Brain (organoid and tissue), 16 donors: ENCODE measurements at places on chromosomes 4 and X. TPM values are rescaled to one million over a fixed set of nuclear protein-coding genes. Genes with fewer than 3 reads are reported as not detected.

The USP17L18 gene
- polyA plus RNA-seq, result not detected

The GRID2 gene
- polyA plus RNA-seq, result 0.83 TPM

The MBNL3 gene
- 17.2 TPM for polyA plus RNA-seq

The GRPR gene
- not detected for polyA plus RNA-seq

GRCh38 chr4:39539089-39539611 lies 11.9 kb upstream of the UGDH start:
- DNase-seq, result no peak

DNA sequence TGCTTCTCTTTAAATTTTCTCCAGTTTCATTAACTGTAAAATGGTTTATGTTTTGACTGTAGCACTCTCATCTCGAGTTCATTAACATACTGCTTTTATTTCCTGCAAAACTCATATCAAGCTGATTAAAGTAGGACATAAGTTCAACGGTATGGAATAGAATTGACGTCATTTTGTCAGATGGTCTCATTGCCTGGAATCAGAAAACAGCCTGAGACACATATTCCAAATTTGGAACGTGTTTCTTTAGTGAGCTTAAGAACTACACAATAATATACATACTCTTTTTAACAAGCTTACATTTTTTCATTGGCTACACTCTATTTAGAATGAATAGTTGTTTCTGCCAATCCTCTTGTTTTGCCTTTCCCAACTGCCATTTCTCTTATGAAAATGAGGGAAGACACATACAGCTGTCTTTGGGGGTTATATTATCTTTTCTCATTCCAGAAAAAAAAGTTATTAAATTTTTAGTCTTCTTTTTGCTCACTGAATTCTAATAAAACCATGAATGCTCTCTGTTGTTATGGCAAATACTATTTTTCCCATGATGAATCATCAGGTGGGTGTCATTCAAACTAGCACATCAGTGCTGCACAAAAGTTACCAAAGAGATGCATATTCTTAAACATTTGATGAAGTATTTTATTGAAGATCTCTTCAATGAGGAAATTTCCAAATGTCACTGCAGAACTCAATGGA lies 162.8 kb downstream of the GABRB1 start:
- no peak for DNase-seq

DNA sequence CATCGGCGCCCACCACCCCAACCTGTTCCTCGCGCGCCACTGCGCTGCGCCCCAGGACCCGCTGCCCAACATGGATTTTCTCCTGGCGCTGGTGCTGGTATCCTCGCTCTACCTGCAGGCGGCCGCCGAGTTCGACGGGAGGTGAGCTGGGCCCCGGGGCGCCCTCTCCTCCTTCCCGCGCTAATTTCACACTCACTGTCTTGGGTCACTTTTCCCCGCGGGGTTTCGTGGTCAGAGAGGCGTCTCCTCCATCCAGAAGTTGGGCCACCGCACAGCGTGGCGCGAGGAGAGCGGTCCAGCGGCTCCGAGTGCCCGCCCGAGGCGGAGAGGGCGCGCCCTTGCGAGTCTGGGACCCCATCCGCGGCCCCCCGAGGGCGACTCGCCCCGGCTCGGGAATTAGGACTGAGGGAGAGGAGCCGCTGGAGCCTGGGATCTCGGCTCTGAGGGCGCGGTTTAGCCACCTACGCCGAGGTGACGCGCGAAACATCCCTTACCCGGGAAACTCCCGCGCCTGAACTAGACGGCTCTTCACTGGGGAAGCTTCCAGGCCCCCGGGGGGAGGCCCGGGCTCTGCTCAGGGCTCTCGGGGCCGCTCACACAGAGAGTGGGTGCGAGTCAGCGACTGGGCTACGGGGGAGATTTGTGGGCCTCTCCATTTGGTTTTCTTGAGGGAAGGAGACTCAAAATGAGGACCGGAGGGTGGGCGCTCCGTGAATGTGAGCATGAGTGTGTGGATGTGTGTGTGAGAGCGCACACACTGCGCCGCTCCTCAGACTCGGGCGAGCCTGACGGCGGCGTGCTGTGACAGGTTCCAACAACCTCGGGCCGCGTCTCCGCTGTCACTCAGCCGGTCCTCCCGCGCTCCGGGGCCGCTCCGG lies 551 bp downstream of the NPNT start:
- DNase-seq, result peak; percentile 61

DNA sequence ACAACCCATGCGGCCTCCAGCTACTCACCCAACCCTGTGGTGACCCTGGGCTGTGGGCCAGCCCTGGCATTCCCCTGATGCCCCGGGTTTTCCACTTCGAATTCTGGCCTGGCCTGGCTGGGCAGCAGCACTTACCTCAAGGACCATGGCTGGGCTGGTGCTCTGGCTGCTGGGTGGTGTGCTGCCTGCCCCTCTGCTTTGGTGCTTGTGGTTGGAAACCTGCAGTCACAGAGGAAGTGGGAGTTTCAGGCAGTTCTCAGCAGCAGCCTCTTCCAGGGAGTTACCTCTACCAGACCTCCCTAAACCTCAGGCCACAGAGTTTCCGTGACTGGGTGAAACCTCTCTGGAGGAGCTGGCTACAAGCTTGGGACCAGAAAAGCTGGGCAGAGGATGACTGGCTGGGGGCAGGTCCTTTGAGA lies at the start of gene CXCR3:
Gene CXCR3, minus strand, starts transcription at position 209 of the 419 bp plus-strand sequence. Its CDS starts 62 bp downstream, at position 147.
- no peak for DNase-seq

GRCh38 chr4:38768968-38769394 lies 13.8 kb downstream of the TLR10 start:
- DNase-seq, result peak; percentile 43

DNA sequence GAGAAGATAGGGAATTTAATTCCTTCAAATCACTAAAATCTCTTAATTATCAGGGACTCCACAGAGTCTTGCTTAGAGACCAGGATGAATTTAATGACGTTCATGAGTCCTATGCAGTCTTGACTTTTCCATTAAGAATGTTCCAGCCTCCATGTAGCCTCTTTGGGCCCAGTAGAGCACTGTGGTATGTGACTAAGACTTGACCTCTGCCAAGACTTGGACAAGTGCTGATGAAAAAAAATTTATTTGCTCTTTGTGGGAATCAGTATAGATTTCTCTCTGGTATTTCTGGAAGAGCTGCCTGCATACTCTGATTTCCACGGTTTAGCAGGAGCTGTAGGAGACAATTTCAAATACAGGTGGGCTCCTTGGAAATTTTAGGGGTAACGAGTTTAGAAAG lies 40.6 kb downstream of the CHRDL1 start:
- DNase-seq, result no peak

DNA sequence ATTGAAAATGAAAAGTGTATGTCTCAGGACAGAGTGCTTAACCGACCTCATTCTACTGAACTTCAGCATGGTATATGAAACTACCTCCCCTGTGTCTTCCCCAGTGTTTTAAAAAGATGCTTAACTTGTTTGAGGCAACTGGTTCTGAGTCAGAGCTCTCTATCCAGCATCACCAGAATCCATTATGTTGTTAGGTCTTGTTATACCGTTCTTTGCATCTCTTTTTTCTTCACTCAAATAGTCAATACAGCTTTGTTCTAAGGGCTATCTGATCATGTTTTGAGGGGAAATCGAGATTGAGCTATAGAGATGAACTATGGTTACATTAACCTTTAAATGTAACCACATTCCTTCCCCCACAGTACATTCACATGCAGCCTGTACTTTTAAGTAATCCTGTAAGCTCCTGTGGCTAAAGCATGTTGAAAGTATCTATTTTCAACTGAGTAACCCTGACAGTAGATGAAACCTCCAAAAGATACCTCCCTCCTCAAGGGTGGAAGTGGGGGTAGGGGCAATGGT lies 514.4 kb downstream of the RPA4 start:
- DNase-seq, result no peak

DNA sequence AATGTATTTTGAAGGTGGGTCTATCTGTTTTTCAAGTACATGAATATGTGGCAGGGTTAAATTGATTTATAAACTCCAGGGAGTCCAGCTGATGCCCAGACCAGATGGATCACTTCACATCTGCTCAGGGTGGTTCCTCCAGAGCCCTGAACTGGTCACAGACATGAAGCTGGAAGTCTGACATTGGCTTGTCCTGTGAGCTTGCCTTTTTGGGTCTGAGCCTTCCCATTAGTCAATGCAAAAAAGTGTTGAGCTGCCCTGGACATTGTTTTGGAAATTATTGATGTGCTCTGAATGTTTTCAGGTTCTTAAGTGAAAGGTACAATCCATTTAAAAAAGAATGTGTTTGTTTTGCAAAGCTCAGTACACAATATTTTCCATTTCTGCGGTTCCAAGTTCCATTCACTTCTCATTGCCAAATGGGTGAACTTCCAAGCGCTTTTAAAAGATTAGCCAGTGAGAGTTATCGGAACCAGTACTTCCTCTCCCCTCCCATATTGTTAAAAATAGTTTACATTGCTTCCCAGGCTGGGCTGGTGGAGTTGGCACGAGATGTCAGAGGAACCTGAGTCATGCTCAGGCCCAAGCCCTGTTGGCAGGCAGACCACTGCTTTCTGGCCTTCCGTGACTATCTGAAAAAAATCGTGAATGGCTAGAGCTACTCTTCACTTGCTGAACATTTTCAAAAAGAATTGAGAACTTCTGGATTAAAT lies 52.1 kb downstream of the PDGFRA start:
- no peak for DNase-seq

DNA sequence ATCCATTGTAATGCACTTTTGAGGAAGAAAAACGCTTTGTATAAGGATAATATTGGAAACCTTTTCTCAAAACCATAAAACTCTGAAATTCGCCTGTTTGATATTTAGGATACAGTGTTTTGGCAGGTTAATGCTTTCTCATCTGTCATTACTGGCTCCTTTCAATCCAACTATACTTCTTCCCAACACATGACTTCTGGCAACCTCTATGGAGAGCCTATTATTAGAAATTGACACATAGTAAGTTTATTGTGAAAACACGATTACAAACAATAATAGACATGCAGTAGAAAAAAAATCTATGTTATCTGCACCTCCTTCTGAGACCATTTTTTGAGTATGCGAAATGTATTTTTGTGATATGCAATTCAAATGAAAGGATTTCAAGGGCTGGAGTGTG lies 4.6 kb upstream of the KLHL34 start:
- no peak for DNase-seq

DNA sequence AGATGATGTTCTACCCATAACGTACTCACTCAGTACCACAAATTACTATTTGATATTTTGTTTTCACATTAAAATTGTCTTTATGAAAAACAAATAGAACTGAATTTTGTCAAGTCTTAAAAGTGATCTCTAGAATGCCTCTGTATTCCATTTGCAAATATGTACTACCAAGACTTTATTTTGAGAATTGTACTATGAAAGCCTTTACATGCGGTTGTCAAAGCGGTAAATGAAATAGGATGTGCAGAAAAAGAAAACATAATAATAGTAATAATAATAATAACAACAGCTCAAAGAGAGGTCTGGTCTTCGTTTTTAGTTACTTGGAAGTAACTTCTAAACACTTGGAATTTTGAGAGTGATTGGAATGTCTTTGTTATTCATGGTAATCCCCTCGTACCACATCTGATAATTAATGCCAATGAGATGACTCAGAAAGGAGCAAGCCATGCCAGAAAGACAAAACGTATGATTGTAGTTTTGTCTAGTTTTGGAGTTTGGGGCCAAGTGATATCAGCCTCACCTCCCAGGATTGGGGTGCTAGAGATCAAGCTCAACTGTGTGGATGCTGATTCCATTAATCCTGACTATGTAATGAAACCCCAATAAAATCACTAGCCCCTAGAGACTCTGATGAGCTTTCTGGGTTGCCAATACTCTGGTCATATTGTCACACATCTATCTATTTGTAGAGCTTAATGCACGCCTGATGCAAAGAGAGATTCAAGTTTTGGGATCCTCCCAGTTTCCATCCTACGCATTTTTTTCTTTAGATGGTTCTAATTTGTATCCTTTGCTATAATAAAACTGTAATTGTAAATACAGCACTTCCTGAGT lies 20.2 kb upstream of the CTSO start:
- no peak for DNase-seq

DNA sequence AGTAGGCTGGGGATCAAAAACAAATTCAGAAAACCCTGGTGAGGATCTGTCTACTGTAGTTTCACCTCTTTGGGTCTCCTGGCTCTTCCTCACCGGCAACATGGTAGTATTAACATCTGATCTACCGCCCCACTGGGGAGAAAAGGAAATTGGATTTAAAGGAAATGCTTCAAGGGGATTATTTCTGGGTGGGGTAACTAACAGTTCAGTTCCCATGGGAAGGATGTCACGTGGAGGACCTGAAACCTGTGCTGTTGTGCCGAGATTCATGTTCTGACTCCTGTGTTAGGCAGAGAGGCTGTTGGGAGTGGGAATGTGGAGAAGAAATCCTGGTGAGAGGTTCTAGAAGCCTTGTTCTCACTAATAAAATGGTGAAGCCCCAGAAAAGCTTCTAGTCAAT lies 254.4 kb downstream of the BCOR start:
- no peak for DNase-seq

DNA sequence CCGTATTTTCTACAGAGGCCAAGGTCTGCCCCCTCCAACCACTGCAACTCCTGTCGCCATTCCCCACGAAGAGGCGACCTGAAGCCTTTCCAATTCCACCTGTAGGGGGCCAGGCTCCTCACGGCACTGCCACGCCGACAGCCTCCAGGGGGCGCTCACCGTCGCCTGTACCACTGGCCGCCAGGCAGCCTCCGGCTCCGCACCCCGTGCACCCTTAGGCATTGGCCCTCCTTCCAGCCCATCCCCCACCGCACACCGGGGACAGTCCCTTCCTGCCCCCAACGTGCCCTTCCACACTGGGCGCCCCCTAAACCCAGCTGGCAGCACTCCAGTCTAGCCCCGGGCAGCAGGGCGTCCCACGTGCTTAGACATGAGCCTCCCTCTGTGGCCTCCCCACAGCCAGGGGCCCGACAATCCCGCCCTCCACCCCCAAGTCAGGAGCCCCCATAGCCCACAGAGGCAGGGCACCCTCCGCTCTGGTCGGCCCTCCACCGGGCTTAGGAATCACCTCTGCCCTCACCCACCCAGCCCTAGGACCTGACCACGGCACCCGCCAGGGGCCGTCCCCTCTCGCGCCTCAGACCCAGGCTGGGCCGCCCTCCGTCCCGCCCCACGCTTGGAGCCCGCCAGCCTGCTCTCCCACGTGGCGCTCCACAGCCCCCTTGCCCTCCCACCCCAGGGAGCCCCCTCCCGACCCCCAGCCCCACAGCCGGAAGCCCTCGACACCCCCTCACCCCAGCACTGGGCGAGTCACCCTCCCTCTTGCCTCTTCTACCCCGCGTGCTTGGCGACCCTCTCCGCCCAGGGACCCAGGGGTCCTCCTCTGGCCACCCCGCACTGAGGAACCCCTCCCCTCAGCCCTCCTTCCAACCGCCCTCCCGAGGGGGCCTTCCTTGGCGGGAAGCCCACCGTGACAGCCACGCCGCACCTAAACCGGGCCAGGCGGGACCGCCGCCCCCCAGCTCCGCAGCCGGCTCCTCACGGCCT lies 711 bp downstream of the PNMA6E start:
- DNase-seq, result no peak

DNA sequence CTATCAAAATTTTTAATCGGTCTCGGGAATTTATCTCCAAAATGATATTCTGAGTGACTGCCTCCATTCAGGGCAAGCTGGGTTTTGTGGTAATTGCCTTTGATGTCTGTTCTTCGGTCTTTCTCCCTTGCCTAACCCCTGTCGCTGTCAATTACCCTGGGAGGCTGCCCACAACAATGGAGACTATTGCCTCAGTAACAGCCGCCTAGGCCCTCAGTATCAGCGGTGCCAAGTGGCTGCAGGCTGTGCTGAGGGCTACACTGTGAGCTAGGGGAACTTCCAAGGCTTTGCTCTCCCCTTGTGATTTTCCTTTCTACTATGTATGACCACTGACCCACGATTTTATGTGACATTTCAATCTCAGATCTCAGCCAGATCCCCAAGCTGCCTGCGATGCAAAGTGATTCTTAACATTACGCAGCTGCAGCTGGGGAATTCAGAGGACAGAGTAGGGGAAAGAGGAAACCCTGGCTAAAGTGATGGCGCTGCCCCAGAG lies 36.3 kb upstream of the REST start:
- peak; percentile 93 for DNase-seq

- no peak for DNase-seq
Observed at GRCh38 chrX:74405973-74406489, 15.3 kb upstream of the SLC16A2 start.
